Caco-2 (cell line): ENCODE measurements at places on chromosomes 1 and 21.

- no peak for DNase-seq
These were observed 19.6 kb upstream of the SLC26A9 start for GRCh38 chr1:205962821-205963221.

- no peak for DNase-seq
These were observed 304.0 kb downstream of the DUSP10 start for GRCh38 chr1:221437926-221438325.

DNA sequence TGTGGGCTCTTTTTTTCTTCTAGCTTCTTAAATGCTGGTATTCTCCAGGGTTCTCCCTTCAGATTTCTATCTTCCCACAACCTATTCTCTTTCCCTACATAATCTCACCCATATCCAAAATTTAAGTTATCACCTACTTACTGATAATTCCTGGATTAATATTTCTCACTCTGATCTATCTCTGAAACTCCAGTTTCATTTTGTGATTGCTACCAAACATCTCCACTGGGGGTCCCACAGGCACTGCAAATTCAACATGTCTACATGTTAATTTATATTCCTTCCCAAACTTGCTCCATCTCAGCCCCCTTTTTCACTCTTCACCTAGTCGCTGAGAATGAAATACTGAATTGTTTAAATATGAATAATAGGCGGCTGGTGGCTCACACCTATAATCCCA is 9.9 kb upstream of the C1orf141 start:
- no peak for DNase-seq

DNA sequence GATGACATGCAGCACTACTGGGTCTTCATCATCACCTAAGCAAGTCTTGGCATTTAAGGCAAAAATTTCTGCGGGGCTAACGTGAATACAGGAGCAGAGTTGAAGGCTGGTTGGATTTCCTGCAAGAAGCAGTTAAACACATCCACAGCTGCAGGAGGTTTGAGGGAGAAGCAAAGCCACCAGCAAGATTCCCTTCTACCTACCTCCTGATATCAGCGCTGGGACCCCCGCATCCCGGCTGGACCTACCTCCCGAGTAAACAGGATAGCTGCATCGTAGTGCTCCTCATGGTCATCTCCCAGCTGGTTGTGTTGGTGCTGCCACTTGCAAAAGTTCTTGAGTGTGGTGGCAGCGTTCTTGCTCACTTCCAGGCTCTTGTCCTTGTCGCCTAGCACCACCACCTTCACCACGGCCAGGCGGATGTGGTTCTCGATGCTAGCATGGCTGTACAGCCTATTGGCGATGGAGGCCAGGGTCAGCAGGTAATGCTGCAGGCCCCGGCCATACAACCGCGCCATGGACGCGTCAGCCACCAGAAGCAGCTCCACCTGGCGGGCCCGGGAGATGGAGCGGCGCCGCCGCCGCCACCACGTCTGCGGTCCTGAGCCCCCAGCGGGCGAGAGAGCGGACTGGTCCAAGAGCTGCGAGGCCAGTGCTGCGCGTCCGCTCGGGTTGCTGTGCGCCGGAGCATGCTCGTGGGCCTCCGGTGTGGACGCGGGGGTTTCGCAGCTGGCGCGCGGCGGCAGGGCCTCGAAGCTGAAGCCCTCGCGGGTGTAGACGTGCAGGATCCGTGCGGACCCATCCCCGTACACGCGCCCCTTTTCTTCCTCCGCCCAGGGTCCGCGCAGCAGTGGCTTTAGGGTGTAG is 1.6 kb downstream of the ADAMTS5 start:
- no peak for DNase-seq

DNA sequence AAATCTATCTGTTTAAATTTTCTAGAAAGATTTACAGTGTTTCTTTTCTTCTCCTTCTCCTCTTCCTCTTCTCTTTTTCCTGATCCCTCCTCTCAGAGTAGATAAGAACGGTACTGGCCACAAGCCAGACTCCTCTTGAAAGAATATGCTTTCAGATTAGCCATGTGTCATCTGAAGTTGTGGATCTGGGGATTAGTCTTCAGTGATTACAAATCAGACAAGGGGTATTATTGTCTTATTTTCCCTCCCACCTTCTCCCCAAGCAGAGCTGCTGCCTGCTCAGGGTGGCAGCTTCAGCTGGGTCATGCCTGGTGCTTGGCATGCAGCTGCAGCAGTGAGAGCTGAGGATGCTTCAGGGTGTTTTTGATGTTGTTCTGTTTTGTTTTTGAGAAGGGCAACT is 42.7 kb downstream of the SGIP1 start:
- DNase-seq, result no peak
